HuH-7 (cell line): ENCODE measurements at places on chromosomes 5 and 9.

- no peak for DNase-seq
These were observed 258.1 kb downstream of the CTNND2 start for GRCh38 chr5:11646141-11646540.

- DNase-seq = no peak
These were observed 659.4 kb upstream of the ADAMTS16 start for GRCh38 chr5:4480528-4481349.

GRCh38 chr9:20478786-20479185 lies 143.5 kb downstream of the MLLT3 start:
- no peak for DNase-seq

- no peak for DNase-seq
These were observed 101.9 kb upstream of the S1PR3 start for GRCh38 chr9:88889386-88889785.

DNA sequence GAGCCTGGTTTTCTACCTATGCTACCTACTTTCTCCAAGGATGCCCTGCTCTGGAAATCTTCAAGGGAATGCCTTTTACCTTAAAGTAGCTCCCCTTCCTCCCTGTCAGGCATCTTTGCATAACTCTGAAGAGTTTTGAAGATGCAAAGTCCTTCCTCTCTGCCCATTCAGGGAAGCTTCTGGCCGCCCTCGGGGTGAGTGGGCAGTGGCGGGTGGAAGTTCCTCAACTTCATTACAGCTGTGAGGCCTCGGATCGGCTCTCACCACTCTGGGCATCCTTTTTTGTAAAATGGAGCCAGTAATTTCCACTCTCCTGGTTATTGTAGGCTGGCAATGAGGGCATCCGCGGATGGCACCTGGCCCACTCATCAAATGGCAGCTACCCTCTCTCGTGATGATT lies 31.7 kb upstream of the STXBP1 start:
- DNase-seq = no peak

DNA sequence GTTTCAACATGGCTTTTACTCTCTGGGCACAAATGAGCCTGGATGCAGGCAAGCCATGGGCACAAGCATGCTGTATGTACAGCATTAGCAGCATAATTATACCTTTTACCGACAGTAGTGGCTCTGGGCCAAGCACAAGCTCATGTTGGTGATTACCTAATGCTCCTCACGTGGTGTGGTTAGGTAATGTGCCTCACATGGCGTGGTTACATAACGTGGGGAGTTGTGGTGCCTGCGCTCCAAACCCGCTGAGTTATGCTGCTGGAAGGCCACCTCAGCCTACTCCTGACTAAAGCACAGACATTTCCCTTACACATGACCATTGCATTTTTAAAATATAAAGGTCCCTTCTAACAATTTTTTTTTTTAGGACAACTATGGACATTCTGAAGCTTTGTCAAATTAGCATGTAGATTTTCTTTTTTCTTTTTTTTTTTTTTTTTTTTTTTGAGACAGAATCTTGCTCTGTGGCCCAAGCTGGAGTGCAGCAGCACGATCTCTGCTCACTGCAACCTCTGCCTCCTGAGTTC lies 794.0 kb downstream of the EFNA5 start:
- DNase-seq = no peak

GRCh38 chr5:102241809-102242421 lies 54.2 kb downstream of the SLCO4C1 start:
- peak; percentile 12 for DNase-seq

GRCh38 chr9:124795881-124796431 lies 19.0 kb downstream of the OLFML2A start:
- no peak for DNase-seq

- DNase-seq = no peak
These were observed 68.2 kb downstream of the TLE1 start for GRCh38 chr9:81621118-81621517.

DNA sequence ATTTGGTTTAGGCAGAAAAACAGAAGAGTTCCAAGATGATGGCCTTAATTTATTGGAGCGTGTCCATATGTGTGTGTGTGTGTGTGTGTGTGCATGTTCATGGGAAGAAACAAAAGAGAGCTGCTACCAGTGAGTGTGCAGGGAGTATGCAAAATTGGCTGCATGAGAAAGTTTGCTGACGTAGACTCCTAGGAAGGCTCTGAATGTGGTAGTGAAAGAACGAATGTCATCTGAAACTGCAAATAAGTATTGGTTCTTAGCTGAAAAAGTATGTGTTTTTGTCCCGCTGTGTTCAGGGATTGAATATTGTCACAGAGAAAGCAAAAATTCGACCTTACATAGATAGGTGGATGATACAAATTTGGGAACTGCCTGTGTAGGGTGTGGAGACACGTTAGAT lies 542.6 kb upstream of the COX7C start:
- no peak for DNase-seq

GRCh38 chr9:7117676-7118561 lies 360.1 kb downstream of the KDM4C start:
- DNase-seq = no peak

GRCh38 chr9:6239694-6240093 lies 24.1 kb downstream of the IL33 start:
- DNase-seq = no peak

DNA sequence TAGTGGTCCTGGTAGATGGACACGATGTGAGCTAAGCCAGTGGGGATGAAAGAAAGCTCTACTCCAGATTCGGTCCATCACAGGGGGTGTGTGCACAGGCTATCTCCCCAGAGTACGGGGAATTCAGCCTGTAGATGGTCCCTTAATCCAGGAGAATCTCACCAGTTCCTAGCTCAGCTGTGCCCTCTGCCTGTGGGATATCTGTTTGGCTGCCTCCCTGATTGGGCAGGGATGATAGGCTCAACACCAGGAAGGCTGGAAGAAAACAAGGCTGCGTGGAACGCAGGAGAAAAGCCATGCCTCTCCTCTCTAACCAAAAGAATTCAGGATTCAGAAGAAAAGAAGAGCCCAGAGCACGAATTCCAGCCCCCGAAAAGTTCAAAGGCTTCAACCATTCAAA lies 40.9 kb downstream of the VLDLR start:
- peak; percentile 26 for DNase-seq

DNA sequence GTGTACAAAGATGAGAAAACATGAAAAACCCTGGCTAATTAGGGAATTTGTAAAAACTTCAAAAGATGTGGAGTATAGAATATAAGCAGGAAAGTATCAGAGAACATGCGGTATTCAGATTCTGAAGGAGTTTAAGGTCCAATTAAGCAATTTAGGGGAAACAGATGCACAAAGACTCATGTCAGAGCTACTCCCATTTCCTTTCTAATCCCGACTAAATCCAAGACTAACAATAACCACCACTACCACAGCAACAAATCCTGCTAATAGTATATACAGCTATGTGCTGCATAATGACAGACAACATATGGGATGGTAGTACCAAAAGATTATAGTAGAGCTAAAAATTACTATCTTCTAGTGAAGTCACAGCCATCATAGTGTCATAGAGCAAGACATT lies 102.1 kb downstream of the LURAP1L start:
- no peak for DNase-seq

DNA sequence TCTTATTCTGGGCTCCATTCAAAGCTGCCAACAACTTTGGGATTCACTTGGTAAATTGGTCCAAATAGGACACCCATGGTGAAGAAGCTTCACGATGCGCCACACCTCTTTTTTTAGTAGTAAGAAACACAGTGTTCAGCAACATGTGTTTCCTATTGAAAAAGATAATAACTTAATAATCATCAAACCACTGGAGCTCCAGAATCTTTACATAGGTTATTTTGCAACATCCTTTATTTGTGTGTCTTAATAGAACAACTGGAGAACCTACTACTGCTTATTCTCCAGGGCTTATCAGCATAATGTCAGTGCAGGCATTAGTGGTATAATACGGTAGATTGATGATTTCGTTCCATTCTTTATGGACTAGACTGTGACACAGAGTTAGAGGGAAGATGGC lies 63.3 kb upstream of the DAPK1 start:
- no peak for DNase-seq

DNA sequence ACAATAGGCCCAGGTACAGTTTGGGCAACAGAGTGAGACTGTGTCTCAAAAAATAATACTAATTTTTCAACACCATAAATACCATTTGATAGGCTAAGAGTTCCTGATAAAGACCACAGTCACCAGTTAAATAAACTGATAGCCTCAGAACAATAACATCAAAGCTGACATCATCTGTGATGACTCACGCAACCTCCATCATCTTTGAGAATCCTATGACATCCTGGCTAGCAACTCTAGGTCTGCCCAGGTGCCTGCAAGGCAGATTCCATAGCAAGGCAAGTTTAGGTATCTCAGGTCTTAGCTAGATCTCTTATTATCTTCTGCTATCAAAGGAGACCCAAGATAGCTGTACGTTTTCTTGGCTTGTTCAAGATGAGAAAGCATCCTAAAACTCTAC lies 30.5 kb upstream of the UBAP2 start:
- DNase-seq = no peak

DNA sequence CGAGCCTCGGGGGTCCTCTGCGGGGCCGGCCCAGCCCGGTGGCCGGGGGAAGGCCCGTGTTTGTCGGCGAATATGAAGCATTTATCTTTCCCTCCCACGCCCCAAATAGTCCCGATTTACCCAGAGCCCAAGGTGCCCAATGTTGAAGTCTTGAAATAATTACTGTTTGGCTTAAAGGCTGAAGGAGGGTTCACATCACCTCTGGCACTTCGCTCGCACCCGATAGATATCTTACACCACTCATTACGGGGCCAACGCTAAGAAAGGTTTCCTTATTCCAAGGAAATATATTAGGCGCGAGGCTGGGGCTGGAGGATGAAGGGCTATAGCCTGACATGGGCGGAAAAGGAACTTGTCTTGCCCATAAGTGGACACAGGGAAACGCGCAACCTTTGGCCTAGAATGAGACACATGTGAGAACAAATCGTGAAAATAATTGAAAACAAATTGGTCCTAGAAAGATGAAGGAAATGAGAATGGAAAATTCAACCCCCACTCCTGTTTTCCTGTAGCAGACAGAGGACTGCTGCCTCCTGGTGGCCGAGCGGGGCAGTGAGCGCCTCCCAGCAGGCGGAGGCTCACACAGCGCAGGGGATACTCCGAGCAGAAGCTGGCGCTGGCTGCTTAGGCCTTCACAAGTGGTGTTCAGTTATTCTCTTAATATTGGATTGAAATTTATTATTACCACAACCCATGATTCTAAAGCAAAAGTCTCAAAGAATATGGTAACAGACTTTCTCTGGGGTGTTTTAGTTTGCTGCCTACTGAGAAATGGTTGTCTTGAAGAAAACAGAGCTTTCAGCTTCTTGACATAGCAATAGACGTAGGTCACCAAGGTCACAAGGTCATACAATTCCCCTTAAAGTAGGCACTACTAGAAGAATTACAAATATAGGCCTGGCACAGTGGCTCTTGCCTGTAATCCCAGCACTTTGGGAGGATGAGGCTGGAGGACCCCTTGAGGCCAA lies 7.9 kb downstream of the CCL21 start:
- peak; percentile 74 for DNase-seq

DNA sequence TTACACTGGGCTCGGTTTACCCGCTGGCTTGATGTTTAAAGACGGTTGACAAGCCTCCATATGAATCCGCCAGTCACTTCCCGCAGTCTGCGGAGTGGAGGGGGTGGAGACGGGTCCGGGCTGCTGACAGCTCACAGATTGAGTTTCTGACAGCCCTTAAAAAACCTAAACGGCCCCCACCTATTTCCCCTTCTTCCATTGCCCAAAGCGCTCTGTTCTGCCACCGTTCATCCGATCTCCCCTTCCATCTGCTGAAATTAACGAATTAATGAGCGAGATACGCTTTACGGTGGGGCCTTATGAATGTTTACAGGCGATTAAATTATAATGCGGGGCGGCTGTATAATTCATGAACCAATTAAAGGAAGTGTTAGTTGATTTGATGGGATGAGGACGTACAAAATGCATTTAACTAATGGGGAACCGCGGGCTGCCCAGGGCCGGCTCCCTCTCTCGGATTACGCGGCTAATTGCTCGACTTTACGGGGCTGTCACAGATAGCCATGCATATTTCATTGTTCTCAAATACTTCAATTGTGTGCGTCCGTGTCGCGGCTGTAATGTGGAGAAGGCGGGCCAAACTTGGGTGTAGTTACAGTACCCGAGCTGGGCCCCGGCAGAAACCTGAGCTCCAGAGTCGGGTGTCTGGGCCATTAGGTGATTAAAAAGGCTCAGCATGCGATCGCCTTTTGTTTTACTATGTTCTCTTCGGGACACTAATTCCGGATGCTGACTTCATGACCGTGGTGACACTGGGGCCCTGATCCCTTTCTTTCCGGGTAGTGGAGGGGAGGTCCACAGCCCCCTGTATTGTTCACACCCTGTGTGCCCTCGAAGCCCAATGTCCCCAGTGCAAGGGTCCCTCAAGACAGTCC lies 74.9 kb downstream of the GTF3C4 start:
- DNase-seq = no peak

DNA sequence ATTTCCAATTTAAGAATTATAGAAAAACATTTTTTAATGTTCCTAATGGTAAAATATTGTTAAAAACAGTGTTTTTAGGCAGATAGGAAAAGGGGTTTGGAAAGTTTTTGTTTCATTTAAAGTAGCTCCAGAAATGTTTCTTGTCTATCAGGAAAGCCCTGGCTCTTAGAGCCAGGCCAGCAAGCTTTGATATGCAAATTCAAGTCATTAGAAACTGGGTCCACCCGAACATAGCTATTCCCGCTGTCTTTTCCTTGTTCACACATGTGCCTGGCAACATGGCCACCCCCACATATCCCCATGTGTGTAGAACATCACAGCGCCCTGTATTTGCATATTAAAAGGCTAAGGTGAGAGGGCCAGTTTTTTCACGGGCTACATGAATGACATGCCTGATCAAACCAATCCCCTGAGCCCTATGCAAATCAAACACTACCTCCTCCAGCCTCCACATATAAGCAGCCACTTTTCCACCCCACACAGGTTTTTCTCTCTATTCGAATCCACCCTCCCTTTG lies 925.3 kb upstream of the CDH10 start:
- no peak for DNase-seq

DNA sequence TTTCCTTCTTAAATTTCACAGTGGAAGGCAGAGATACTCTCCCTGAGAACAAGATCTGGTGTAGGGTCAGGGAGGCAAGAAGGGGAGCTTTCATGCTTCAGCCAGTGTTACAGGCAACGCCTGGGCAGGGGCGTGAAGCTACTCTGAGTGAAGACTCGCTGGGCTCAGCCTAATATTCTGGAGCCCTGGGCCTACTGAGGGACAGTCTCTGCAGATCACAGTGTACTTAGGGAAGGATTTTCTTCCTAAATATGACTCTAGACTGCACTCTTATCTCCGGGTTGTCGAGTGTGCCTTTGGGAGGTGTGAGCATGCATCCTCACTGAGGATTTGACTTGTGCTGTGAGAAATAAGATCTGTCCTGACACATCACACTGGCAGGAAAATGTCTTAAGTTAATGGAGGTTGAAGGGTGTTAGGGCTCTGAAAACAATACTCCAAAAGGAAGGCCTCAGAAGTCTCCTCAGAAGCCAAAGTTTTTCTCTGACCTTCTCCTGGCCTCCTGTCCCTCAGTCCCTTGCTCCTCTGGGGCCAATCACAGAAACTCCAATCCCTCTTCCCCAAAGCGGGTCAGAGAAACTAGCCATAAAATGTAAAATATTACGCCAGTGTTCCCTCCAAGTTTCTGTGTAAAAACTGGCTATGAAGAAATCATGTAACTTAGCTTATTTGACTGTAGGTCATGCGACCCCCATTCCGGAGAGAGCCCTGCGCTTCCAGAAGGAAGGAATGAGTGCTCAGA lies 156.8 kb upstream of the TBC1D2 start:
- DNase-seq = no peak
